ENCODE measurements at places on chromosomes 3 and 15.
A peak's percentile ranks its signal among the peaks of the same experiment; 100 is the strongest.

GRCh38 chr15:99818872-99819271 is 85.6 kb upstream of the LYSMD4 start:
- DNase-seq, result no peak

- DNase-seq, result no peak
These were observed 36.8 kb upstream of the POLG start for GRCh38 chr15:89371228-89372044.

DNA sequence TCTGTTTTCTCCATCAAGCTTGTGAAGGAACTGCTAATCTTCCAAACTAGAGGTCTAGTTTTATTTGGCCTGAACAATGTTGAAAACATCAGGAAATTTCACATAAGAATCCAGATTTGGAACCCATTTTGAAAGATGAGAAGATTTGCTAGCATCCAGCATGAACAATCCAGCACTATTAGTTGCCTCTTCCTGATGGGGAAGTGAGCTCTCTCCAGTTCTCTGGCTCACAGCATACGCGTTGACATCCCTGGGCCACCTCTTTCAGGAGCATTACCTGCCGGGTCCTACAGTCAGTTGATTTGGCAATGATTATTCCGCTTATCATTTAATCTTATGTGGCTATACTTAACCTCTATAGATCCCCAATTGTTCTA is 10.9 kb downstream of the GPR87 start:
- DNase-seq, result no peak

DNA sequence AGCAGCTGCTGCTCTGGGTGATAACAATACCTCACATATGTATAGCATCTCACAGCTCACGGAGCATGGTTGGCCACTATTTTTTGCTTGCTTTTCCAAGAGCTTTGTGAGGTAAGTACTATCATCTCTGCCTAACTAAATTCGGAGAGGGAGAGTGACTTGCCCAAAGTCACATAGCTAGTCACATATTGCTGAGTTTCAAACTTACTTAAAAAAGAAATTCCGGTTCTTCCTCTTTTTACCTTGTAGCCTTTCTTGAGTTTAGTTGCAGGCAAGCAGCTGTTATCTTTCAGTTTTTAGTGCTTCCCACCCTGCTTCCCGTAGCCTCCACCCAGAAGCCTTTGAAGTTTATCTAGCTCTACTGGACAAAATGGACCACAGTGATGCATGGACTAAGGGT is 309.2 kb downstream of the PDCD6IP start:
- no peak for DNase-seq

DNA sequence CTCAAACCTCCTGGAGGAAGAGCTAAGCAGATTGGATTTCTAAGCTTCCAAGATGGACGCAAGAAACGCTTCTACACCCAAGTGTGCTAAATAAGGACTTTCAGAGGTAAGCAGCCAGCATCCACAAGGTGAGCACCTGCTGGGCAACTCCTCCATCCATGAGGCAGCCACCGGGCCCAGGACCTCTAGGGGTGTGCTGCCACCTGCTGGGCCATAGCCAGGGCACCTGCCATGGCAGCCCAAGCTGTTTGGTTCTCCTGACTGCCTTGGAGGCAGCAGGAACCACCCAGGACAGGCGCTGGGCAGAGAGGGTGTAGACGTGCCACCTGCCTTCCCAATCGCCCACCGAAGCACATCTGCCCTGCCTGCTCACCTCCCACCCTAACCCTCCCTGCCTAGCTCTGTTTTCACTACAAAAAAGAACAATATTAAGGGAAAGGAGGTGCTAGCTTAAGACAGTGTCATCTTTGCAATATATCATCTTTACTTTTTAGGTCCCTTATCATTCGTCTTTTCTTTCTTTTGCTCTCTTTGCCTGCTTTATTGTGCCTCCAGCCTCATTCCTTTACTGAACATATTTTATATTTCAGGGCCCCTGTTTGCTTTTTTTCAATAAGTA is 12.9 kb downstream of the C15orf62 start:
- DNase-seq, result peak; percentile 43

- DNase-seq, result no peak
These were observed 13.2 kb upstream of the GOLM2 start for GRCh38 chr15:44275150-44275830.
